ENCODE measurements at places on chromosomes 16 and 17.
A peak's percentile ranks its signal among the peaks of the same experiment; 100 is the strongest.

DNA sequence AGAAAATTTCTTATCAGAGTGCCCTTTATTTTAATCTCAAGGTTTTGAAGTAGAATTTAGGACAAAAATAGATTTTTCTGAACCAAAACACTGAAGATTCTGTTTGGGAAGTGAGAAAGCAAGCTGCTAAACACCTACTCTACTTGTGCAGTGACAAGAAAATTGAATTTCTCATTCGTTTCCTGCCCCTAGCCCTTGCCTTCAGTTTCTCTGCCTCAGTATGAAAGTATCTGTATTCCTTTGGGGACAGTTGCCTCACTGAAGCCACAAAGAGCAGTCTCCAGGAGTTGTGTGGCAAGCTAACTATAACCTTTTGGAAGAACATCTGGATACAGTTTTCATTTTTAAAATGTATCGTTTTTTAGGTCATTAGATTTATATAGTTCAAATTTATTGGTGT is 19.7 kb downstream of the MOSMO start:
- DNase-seq, result no peak

GRCh38 chr16:47067203-47067602 is 76.5 kb downstream of the NETO2 start:
- no peak for DNase-seq

DNA sequence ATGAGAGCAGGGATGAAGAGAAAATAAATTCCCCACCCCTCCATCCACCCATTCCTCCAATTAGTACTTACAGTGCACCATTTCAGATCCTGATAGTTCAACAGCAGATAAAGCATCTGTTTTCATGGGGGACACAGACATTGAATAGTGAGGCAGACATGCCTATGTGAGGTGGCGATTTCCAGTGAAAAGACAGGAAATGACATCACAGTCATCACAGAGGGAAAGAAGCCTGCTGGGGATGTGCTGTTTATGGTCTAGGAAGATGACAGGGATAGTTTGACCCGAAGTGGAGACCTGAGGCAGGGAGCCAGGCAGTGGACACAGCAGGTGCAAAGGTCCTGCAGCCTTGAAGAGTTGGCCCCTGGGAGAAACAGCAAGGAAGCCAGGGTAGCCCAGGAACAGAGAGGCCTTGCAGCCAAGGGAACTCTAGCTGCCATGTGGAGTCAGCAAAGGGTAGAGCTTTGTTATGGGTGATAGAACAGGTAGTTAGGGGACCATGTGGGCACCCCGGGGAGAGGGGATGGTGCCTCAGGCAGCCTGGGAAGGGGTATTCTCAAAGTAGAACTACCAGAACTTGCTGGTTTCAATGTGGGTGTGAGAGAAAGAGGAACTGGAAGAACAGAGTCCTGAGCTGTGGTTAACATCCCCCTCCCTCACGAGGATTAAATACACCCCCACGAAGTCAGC is 256.6 kb downstream of the CPPED1 start:
- no peak for DNase-seq

DNA sequence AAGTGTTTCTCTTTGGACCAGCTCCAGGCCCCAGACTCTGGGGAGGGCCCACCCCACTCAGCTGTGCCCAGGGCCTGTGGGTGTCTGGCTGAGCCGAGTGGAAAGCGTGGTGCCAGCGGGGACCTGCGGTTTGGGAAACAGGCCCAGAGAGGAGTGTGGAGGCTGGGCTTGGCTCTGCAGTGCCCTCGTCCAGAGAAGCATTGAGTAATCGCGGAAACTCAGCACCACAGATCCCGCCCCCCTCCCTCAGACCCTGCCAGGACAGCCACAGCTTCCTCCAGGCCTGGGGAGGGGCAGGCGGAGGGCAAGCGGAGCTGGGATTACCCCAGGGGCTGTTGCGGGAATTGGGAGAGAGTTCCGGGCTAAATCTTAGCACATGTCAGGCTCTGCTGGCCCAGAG is 14.6 kb upstream of the PITPNA start:
- DNase-seq, result no peak

- no peak for DNase-seq
These were observed 25.4 kb downstream of the B9D1 start for GRCh38 chr17:19336938-19337711.

DNA sequence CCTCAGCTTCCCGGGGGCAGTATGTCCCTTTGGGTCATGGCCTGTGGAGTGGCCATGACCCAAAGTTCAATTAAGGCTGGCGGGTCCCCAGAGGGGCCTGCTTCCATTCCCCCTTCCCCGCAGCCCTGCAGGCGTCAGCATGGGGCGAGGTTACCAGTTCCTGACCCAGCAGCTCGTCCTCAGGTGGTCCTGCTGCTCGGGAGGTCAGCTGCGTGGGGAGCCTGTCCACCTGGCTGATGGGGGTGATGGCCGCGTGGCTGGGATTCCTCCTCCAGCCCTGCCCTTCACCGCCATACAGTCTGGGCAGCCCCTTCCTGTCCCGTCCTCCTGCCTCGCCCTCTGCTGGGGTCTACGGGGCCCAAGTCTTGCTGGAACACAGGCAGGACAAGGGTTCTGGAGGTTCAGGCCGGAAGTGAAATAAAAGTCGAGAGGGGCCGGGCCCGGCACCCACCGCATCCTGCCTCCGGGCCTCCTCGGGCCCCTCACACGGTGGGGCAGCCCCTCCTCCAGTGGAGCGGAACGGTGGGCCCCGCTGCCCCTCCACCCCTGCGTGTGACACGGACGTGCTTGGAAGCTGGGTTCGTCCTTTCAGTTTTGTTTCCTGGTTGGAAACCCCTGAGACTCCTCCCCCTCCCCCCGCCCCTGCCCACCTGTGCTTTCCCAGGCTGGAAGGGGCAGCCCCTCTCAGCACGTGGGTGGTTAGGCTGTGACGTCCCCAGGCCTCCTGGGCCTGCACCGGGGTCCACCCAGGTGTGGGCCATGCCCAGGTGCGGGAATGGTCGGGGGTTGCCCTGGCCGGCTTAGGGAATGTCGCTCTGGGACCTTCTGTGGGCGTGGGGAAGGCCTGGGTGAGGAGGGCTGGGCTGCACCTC is 6.8 kb downstream of the UBALD2 start:
- DNase-seq, result peak; percentile 78

DNA sequence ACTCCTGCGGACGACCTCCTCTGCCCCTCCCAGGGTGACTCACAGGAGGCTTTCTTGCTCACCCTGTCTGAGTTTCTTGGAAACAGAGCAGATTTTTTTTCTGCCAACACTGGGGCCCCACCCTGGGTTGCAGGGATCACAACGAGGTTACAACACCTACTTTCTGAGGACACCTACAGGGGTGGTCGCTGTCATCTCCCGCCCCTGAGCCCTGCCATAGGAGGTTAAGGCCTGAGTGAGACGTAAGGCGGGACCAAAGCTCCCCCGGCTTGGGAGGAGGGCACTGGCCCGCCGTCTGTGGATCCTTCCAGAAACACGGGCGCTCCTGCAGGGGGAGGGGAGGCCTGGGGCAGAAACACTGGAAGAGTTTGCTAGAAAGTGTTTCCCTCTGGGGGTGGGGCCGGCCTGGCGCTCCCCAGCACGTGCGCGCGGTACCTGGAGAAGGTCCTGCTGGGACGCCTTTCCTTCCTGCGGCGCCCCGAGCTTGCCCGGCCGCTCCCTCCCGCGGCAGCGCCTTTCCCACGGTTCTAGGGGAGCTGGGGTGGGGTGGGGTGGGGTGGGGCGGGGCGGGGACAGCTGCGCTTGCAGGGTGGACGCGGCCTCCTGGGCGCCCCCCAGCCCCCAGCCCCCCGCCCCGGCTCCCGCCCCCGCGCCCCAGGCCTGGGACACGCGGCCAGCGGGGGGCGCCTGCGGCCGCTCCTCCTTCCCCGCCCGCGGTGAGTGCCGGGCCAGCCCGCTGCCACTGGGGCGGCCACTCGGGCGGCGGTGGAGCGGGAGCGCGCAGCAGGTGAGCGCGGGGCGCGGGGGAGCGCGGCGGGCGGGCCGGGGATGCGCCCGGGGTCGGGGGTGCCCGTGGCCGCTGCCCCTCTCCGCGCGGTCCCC is 20.7 kb upstream of the ADCY7 start:
- DNase-seq, result peak; percentile 70

DNA sequence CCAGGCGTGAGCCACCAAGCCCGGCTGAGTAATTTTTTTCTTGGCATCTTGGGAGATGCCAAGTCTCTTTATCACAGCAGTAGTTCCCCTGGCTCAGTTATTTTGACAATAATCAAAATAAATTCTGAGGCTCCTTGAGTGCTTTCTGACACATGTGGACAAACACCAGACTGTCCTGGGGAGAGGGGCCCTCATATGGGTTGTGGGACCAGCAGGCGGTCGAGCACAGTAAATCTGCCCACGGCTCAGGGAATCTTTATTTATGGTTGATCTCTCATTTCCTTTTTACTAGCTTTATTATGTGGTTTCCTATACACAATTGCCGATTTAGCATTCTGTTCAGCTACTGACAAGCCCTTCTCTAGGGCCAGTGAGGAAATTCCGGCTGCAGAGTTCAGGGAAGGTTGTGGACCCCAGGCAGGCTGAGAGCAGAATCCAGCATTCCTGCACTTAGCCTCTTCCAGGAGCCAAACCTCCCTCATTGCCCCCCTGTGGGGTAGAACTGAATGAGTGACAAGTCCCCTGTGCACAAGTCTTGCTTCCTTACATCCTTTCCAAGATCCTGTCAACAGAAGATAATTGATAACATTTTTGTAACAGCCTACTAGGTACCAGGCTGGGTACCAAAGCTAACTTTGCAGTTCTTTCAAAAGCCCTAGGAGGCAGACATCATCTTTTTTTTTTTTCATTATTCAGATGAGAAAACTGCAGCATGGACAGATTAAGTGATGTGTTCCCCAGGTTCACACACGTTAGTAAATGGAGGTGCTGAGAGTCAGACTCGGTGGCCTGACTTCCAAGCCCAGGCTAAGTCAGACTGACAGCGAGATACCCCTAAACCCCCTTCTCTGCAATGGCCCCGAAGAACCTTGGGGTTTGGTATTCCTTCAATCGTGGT is 40.2 kb downstream of the HS3ST3B1 start:
- no peak for DNase-seq

DNA sequence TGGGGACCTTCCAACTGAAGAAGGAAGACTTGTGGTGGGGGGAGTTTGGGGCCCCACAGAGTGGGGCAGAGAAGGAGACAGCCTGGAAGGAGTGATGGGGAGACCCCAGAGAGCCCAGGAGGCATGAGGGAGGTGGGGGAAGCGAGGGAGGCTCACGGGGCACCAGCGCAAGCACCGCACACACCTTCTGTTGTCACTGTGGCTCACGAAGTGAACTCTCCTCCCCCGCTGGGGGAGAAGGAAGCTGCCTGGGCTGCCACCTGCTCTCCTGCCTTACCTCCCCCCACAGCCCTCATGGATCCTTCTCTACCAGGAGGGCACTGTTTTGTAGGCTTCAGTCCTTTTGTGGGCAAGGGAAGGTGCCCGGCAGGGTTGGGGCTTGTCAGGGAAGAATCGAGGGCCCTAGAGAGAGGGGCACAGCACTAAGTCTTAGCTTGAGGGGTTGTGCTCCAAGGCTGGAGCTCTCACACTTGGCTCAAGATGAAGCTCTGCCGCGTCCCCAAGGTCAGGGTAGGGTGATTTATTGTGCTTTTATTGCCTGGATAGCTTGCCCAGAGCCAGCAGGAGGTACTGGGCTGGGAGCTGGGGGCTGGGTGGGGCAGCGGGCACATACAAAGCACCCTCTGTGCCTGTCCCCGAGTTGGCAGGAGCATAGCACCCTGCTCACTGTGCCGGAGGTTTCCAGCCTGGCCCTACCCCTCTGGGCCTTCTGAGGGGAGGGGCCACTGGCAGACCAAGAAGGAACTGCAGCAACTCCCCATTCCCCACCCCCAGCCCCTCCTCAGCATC is 4.6 kb upstream of the STARD3 start:
- no peak for DNase-seq

GRCh38 chr16:67248401-67249177 is at the start of gene SLC9A5:
Gene SLC9A5 (plus strand): TSS chr16:67248979. CDS start chr16:67249015, 36 bp downstream.
- DNase-seq, result no peak

GRCh38 chr17:59751955-59752413 is 44.5 kb downstream of the VMP1 start:
- DNase-seq, result no peak

GRCh38 chr16:5069048-5069447 is 2.6 kb upstream of the ALG1 start:
- no peak for DNase-seq

GRCh38 chr17:14353861-14354474 is 53.1 kb downstream of the HS3ST3B1 start:
- DNase-seq, result no peak

- no peak for DNase-seq
These were observed 7.8 kb downstream of the ATP2A3 start for GRCh38 chr17:3956327-3956957.

- no peak for DNase-seq
These were observed 267.7 kb downstream of the FTO start for GRCh38 chr16:53971616-53972015.

DNA sequence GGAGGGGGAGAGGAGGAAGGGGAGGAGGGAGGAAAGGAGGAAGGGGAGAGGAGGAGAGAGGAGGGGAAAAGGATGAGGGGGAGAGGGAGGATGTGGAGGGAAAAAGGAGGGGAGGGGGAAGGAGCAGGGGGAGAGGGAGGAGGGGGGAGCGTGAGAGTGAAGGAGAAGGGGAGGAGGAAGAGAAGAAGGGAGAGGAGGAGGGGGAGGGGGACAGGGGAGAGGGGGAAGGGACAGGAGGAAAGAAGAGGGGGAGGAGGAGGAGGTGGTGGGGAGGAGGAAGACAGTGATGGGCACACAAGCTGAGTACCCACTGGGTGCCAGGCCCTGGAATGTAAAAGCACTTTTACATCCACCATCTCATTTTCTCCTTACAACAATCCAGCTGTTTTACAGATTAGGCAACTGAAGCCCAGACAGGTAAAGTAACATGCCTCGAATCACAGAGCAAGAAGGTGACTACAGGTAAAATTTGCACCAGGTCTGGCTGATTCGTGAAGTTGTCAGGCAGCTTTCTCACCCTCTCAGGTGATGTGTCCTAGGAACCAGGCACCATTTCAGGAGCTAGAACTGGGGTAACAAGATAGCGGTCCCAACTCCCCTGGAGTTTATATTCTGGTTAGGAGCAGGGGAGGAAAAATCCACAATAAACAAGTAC is 10.0 kb upstream of the LITAF start:
- DNase-seq, result no peak

- DNase-seq, result no peak
These were observed 107.8 kb downstream of the GNAO1 start for GRCh38 chr16:56298948-56299596.

GRCh38 chr17:78641666-78642065 is 64.5 kb upstream of the DNAH17 start:
- no peak for DNase-seq

DNA sequence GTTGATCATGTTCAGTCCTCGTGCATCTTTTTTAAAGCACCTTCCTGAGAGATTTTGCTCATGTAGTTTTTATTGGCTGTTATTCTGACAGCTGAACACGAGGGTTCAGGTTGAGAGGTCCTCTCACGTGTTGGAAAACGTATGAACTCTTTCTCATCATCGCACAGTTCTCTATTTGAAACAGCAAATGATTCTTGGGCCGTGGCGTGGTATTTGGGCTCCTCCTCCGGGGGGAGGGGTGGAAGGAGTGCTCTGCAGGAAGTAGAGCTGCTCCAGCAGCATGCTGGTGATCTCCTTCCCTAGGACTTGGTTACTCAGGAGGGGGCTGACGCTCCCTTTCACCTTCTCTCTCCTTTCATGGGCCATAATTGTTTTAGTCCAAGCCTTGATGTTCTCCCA is 70.4 kb downstream of the KSR1 start:
- DNase-seq, result no peak
